ENCODE measurements at places on chromosomes 7 and 10.

DNA sequence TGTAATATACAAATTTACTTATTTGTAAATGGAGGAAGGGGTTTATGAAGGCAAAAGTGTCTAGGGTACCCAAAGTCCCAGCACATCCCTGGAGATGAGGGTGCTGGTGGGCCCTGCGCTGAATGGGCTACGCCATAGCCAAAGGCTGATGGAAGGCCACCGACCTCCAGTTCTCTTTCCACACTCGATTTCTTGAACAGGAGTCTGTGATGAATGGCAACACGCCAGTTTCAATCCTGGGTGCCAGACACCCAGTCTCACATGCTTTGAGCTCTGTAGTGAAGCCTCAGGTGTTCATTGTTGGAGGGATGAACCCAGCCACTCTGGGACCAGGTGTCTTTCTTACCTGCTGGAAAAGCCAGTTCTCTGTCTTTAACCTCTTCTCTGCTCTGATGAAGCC, 752 bp downstream of the LRMDA start:
- DNase-seq, result peak; percentile 44

- DNase-seq, result no peak
Measured at GRCh38 chr7:17069146-17069545, 187.4 kb upstream of the AGR3 start.

- DNase-seq, result no peak
Measured at GRCh38 chr7:47455872-47456185, 126.1 kb downstream of the TNS3 start.

GRCh38 chr10:93267521-93267920, 193.8 kb downstream of the CYP26A1 start:
- no peak for DNase-seq

- DNase-seq, result no peak
Measured at GRCh38 chr10:94608559-94608958, 63.0 kb downstream of the HELLS start.

GRCh38 chr7:79723833-79724618, 270.6 kb upstream of the MAGI2 start:
- DNase-seq, result no peak

GRCh38 chr10:44398747-44399658, 14.1 kb upstream of the CXCL12 start:
- no peak for DNase-seq

DNA sequence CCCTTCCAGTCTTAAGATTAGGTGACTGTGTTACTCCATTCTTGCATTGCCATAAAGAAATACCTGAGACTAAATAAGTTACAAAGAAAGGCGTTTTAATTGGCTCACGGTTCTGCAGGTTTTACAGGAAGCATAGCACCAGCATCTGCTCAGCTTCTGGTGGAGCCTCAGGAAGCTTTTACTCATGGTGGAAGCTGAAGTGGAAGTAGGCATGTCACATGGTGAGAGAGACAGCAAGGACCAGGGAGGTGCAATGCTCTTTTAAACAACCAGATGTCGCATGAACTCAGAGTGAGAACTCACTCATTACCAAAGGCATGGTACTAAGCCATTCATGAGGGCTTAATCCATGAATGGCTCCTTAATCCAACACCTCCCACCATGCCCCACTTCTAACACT, 34.0 kb upstream of the TMEM273 start:
- no peak for DNase-seq

DNA sequence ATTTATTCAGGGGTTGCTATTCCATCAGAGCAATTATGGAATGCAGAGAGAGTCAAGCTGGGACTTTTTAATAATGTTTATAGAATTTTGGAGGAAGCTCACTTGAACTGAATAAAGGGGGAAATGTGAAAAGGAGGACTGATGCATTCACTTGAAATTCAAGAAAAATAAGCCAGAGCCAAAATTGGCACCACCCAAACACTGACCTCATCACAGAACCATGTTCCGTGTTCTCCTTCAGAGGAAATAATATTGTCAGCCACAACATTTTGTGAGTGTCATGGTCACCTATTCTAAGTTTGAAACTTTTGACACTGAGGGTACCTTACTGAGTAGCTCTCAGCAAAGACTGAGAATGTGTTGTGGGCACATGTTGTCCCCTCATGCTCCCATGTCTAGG, 207.0 kb downstream of the ANK3 start:
- no peak for DNase-seq

- DNase-seq, result no peak
Measured at GRCh38 chr10:44176311-44176710, 208.6 kb downstream of the CXCL12 start.
